ENCODE measurements at places on chromosomes 13 and 19. TPM values are rescaled to one million over a fixed set of nuclear protein-coding genes. Genes with fewer than 3 reads are reported as not detected.

DACT3 gene
- total RNA-seq, result 9.7 TPM

CCDC159 gene
- total RNA-seq, result 6.1 TPM

SIGLEC9 gene
- not detected for total RNA-seq

VSTM1 gene
- not detected for total RNA-seq

STXBP2 gene
- total RNA-seq, result 3.9 TPM

CABP5 gene
- not detected for total RNA-seq

ERICH6B gene
- total RNA-seq, result not detected

GFY gene
- not detected for total RNA-seq

C5AR2 gene
- 0.32 TPM for total RNA-seq

PGLYRP1 gene
- not detected for total RNA-seq

GRWD1 gene
- 30.2 TPM for total RNA-seq

SIGLEC8 gene
- total RNA-seq, result not detected

TRPC4 gene
- 7.6 TPM for total RNA-seq

Data from hair follicle dermal papilla cell (primary cell).